H4 (cell line): ENCODE measurements at places on chromosomes 16 and 17. TPM values are rescaled to one million over a fixed set of nuclear protein-coding genes. Genes with fewer than 3 reads are reported as not detected.

The WNK4 gene
- total RNA-seq = not detected in 2 replicates

DNA sequence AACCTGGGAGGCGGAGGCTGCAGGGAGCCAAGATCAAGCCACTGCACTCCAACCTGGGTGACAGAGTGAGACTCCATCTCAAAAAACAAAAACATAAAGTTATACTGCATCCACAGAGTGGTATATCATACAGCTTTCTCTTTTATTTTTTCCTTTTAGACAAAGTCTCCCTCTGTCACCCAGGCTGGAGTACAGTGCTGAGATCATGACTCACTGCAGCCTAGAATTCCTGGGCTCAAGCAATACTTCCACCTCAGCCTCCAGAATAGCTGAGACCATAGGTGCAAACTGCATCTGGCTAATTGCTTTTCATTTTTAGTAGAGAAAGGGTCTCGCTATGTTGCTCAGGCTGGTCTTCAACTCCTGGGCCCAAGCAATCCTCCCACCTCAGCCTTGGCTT is 10.0 kb upstream of the COPRS start:
- no peak for DNase-seq

DNA sequence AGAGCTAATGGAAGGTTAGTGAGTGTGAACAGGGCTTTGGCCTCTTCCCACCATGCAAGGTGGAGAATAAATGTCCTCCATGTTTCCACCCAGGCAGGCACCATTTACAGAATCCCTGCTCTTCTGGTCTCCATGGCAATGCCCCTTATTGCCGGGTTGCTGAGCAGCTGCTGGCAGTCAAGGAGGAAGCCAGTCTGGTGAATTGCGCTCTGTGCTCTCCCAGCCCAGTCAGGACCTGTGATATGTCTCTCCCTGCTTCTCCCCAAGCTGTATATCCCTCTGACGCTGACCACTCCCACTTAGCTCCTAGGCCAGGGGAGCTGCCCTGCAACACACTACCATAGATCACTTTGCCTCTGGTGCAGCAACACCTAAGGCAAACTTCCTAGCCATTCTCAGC is 402.1 kb upstream of the ERCC4 start:
- no peak for DNase-seq

DNA sequence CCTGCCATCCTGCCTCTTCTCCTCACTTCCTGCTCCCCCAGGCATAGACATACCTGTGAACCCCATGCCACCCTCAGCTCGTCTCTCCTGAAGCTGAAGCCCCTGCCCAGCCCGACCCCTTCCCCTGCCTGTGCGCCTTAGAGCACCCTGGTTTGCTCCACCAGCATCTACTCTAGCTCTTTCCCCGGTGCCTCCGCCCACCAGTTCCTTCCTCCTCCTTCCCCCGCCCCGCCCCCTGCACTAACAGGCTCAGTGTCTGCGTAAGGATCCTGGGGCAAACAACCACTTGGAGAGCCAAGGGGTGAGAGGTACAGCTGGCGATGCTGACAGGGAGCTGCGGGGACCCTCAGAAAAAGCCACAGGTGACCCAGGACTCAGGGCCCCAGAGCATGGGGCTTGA is 1.9 kb downstream of the GPR142 start:
- no peak for DNase-seq

The RNF167 gene
- 15.1 and 17.3 TPM in 2 replicates for total RNA-seq

The USP22 gene
- total RNA-seq = 139 and 179 TPM in 2 replicates

DNA sequence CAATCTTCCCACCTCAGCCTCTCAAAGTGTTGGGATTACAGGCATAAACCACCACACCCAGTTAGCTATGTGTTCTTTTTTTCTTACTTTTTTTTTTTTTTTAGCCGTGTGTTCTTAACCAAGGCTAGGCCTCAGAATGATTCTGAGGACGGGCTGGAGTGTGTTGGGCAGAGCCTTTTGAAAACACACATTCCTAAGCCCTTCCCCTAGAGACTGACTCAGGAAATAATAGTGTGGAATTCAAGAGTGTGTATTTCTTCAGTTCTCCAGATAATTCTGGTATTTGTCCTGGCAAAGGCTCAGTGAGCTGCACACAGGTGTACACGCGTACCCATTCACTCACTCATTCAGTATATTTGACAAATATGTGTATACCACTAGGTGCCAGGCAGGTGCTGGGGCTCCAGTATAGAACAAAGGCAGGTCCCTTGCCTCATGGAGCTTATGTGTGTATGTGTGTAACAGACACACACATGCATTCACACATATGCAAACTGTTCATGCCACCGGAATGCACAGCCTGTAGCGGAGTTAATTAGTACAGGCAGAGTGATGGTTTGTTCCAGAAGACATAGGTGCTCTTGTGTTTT is 19.4 kb upstream of the NFATC3 start:
- no peak for DNase-seq

- no peak for DNase-seq
Observed at GRCh38 chr16:55479430-55480140, 587 bp downstream of the MMP2 start.

The NECAB2 gene
- 0.37 and 0.52 TPM in 2 replicates for total RNA-seq

The SLFN12 gene
- 17.4 and 19.8 TPM in 2 replicates for total RNA-seq

The CDK5R1 gene
- 2.5 and 3.2 TPM in 2 replicates for total RNA-seq

GRCh38 chr17:2799653-2800052 is 3.4 kb downstream of the RAP1GAP2 start:
- DNase-seq = no peak

The SKAP1 gene
- total RNA-seq = not detected in 2 replicates

- DNase-seq = no peak
Observed at GRCh38 chr16:79713609-79714309, 113.2 kb upstream of the MAF start.

DNA sequence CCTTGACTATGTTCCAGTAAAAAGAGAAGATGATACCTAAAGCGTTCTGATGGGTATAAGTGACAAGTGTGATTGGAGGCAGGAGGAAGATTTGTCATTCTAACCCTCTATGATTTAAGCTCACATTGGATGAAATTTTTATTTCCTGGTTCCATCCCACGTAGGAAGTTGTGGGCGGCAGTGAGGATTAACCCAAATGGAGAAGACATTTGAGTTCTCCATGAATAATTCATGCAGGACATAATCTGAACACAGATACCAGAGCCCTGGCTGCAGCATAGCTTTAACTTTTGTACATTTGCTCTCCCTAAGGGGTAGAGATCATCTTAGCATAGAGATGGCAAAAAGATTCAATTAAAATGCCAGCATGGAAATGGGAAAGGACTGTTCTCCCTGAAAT is 146.3 kb downstream of the SLC39A11 start:
- no peak for DNase-seq

GRCh38 chr16:72166151-72166550 is 5.8 kb downstream of the PMFBP1 start:
- DNase-seq = no peak

DNA sequence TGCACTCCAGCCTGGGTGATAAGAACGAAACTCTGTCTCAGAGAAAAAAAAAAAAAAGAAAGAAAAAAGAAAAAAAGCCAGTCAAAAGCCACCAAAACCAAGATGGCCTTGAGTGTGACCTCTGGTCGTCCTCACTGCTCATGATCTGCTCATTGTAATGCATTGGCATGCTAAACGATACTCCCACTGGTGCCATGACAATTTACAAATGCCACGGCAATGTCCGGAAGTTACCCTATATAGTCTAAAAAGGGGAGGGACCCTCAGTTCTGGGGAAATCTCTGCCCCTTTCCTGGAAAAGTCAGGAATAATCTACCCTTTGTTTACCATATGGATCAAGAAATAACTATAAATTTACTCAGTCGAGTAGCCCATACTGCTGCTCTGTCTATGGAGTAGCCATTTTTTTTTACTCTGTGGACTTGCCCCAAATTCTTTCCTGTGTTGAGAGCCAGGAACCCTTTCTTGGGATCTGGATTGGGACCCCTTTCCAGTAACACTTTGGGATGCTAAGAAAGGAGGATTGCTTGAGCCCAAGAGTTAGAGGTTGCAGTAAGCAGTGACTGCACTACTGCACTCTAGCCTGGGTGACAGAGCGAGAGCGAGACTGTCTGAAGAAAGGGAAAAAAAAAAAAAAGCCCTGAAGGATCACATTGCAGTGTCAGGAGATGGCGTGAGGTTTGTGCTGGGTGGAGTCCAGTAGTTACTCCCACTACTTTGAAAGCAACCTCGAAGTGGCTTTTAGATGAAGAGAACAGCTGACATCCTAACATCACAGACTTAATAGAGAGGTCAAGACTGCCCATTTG is 3.7 kb upstream of the TMEM231 start:
- DNase-seq = peak; percentile 84

DNA sequence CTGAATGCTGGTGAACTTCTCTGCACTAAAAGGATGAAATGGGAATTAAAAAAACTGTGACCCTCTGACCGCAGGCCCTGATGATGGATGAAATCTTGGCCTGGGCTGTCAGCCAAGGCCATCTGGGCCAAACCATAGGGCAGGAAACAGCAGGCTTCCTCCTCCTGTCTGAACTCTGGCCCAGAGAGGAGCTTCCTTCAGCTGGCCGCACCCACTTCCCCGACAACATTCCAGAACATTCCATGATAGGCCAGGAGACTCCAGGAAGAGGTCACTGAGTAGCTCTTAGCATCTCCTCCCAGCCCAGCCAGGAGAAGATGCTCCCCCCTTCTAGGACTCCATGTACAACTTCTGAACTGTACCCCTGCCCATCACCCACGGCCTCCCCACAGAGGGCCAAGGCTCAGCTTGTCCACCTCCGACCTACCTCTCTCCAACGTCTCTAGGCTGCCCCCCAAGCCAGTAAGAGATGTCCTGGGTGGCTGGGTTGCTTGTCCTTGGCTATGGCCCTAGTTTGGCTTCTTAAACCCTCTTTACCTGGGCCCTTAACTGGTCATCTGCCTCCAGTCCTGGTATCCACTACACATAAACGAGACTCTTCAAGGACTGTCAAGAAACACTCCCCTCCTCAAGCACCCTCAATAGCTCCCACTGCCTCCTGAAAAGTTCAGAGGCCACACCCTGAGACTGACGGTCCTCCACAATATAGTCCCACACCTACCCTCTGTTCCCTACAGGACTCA is 1.7 kb downstream of the RPH3AL start:
- DNase-seq = peak; percentile 81

GRCh38 chr16:31260136-31260931 is 559 bp downstream of the ITGAM start:
- DNase-seq = no peak

The KRTAP1-1 gene
- not detected in 2 replicates for total RNA-seq

DNA sequence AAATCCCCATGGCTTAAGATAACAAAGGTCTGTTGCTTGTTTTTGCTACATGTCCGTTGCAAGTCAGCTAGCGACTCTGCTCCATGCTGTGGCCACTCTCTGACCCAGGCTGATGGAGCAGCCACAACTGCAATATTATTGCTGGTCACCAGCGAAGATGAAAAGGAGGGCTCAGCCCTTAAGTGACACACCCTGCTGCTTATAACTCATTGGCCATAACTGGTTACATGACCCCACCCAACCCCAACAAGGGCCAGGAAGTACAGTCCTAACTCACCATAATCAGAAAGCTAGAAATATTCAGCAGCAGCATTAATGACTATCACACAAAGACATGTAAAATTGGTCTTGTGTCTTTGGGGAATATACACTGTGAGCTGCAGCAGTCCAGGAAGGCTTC is 224.3 kb downstream of the SOX9 start:
- no peak for DNase-seq
